ENCODE measurements at places on chromosomes 2 and 18. TPM values are rescaled to one million over a fixed set of nuclear protein-coding genes. Genes with fewer than 3 reads are reported as not detected.

CCBE1 gene
- total RNA-seq, result 16.2 TPM

DBI gene
- total RNA-seq, result 47.7 TPM

SPC25 gene
- total RNA-seq, result not detected

KCNJ13 gene
- not detected for total RNA-seq

NYAP2 gene
- not detected for total RNA-seq

RAB27B gene
- 1.7 TPM for total RNA-seq

LAMA3 gene
- total RNA-seq, result 15.7 TPM

VIT gene
- total RNA-seq, result 2.0 TPM

CD8A gene
- not detected for total RNA-seq

MAPK4 gene
- not detected for total RNA-seq

Data from fibroblast of the aortic adventitia (primary cell).